ENCODE measurements at places on chromosomes 6 and 20.

GRCh38 chr20:9523636-9524035, 9.2 kb downstream of the LAMP5 start:
- no peak for DNase-seq

DNA sequence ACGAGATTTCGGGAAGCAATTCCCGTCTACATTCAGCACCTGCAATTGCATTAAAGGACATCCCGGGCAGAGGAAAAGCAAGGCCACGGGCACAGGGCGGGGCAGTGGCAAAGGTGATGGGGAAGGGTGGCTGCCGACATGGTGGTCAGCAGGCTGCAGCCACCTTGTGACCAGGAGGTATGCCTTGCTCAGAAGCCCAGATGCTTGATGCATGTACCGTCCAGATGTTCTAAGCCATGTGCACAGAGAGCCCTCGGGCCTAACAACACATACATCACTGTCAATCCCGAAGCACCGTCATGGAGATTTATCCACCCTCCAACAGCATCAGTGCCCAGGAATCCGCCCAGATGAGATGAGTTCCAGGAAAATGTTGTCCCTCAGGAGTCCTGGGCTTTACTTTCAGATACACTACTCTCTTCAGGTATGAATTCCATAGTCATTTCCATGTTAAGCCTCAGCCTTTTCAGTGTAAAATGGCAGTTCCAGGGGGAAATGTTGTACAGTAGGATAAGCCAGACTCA, 77.8 kb upstream of the FRMD1 start:
- DNase-seq: no peak

- no peak for DNase-seq
These were observed 63.8 kb upstream of the DYNLRB1 start for GRCh38 chr20:34452281-34452982.

DNA sequence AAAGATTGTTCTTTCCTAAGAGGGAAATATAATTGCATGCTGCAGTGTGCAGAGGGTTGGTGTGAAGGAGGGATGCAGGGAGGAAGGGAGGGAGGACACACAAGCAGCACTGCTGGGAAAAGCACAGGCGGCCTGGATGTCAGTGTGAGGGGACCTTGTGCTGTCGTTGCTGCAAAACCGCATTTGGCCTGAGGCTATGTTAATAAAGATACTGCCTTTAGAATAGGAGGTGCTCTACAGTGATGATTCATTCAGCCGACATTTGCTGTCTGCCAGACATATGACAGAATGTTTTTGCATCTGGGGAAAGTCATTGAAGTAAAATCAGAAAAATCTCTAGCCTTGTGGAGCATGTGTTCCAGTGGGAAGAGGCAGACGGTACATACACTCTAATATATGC, 50.5 kb upstream of the TRIM26 start:
- DNase-seq: no peak

All from activated CD4-positive, CD25-positive, alpha-beta regulatory T cell (primary cell).